Camera-type eye (tissue), 1 donor: ENCODE measurements at places on chromosomes 1 and 21. TPM values are rescaled to one million over a fixed set of nuclear protein-coding genes. Genes with fewer than 3 reads are reported as not detected.

The ITSN1 gene
- total RNA-seq = 121 TPM

The PPM1J gene
- 1.8 TPM for total RNA-seq

The POGK gene
- total RNA-seq = 49.5 TPM

The CYP4A11 gene
- total RNA-seq = not detected

The NECTIN4 gene
- 3.6 TPM for total RNA-seq

The LHX8 gene
- total RNA-seq = not detected

The AGMAT gene
- 1.2 TPM for total RNA-seq

The CCDC190 gene
- 0.66 TPM for total RNA-seq

The HES3 gene
- not detected for total RNA-seq

The TMIGD3 gene
- 1.2 TPM for total RNA-seq
